Fibroblast of skin of right quadriceps (primary cell): ENCODE measurements at places on chromosomes 1 and 21.

- DNase-seq = peak; percentile 7
These were observed 270.9 kb downstream of the TNR start for GRCh38 chr1:175472464-175472863.

GRCh38 chr1:67889953-67890567 lies 56.8 kb upstream of the GNG12 start:
- DNase-seq = peak; percentile 87

DNA sequence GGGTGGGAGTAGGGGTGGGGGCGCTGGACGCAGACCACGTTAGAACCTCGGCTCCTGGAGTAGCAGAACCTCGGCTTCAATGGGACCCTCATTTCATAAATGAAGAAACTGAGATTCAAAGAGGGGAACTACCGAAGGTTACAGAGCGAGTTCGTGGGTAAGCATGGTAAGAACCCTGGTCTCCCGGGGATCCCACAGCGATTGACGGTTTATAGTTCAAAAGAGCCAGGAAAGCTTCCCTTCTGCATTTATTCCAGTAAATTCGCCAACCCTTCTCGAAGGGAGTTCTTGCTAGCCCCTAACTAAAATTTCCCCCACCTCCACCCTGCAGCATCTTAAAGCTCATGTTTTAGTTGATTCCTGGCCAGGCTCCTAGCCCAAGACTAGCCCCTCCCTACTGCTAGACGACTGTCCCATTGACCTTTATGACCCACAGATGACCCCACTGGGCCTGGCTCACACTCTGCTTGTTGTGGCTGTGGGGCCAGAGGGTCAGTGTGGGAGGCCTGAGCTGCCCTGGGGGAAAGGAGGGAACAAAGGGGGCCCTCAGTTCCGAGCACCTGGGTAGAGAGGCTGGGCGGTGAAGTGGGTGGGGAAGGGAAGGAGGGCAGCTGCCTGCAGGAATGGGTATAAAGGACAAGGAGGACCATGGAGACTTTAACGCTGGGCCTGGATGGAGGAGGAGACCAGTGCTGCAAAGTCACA lies 558 bp upstream of the KIF21B start:
- DNase-seq = no peak

- no peak for DNase-seq
These were observed 68.0 kb downstream of the TEX35 start for GRCh38 chr1:178580876-178581275.

- no peak for DNase-seq
These were observed 6.3 kb downstream of the ATP2B4 start for GRCh38 chr1:203632941-203633340.

DNA sequence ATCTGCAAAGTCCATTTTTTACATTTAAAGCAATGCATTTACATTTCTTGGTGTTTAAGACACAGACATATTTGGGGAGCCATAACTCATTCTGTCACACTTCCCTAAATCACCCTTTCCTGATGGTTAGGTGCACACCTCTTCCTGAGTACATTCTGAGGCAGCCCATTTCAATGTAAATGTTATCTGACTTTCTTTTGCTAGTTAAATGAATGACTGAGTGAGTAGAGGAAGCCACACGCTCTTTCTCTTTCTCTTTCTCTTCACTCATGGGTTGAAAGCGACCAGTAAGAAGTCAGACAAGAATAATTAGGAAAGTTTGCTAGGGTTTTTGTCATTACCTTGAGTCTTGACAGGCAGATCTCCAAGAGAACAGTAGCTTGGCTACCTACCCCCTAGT lies 143.1 kb downstream of the S1PR1 start:
- no peak for DNase-seq

DNA sequence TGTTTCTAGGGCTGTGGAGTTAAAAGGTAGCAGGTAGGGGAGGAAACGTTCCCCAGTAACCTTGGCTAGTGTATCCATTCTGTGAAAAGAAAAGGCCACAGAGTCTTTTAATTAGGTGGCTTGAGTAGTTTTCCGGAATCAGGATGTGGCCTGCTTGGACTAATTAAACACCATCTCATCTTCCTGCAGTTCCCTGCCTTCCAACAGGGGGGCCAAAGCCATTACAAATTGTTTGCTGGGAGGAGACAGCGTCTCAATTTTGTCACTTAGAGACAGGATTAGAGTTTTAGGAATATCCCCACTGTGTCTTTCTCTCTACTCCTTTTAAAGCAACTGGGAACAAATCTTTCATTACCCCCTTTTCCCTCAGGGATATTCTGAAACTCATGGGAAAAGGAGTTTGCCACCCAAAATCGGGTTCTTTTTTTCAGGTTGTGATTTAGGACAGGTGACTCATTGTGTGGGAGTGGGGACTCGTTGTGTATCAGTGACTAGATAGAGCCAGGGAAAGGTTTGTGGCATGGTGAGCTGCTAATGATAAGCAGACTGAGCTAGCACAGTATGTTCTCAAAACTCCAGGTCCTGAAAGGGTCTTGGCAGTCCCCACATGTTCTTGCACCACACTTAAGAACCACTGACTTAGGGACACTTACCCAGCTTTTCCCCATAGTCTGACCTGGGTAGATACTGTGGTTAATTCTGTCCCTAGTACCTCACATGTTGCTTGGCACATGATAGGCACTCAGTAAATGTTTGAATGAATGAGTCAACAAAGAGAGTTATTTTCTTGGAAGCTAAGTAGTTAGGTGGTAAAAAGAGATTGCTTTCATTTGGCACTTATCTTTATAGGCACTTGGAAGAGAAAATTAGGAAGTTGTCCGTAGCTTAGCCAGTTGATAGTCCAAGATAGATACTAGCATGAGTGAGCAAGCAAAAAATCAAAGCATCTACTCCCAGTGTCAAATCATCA lies 22.5 kb downstream of the INTS3 start:
- DNase-seq = no peak

DNA sequence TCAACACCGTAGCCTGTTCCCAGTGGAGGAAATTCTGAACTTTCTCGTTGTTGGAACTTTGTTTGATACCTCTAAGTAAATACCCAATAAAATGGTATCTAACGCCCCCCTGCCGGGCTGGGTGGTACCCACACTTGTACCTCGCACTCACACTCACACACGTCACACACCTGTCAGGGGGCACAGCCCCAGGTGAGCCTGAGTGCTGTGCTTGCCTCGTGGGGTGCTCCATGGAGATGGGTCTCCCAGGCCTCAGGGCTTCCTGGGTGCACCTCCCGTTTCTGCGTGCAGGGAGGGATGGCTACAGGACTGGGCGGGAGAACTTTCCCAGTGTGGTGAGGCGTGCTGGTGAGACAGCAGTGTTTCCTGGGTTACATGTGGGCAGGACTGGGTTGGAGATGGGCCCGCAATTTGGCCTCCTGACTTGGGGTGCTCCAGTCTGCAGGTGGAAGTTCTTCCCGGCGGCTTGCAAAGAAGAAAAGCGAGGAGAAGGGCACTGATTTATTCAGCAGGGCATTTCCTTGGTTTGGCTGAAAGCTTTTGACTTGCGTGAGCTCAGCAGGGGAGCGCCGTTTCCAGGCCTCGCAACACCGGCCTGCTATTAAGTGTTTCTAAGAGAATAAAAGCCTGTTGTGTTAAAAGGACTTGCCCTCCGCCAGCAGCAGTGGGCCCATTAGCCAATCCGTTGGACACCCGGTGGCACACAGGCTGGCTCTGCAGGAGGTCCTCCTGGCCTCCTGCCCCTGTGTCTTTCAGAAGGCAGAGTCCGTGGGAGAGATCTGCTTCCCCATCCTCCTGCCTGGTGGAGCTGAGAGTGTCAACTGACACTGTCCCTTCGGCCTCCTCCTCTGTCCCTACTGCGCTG lies 79.7 kb downstream of the KIF26B start:
- DNase-seq = no peak

- DNase-seq = peak; percentile 24
These were observed 31.9 kb downstream of the OTUD7B start for GRCh38 chr1:149978547-149979023.

DNA sequence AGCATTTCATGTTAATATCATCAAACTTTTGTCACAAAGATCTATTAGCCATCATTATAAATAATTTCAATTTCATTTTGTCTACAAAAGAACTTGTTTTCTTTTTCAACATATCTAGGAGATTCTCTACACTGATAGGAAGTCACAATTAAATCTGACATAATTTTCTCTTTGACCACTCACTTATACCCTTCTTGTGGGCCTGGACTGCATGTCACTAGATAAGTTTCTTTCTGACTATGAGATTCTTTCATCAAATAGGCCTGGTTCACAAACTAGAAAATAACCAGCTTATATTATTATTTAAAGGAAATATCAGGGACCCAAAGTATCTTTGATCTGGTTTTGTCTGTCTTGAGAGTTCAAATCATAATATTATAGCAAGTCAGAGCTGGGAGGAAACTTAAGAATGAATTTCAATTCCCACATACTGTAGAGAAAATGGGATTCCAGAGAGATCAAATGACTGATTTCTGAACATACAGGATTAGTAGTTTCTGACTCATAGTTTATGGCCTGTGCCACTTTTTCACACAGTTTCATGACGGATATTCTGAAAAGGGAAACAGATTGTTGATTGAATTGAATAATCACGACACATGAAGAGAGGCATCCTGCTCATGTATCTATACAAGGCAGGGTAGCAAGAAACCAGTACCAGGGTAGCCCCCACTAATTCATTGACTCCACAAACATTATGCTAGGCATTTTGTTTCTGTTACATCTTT lies 355.8 kb downstream of the GPATCH2 start:
- DNase-seq = peak; percentile 75

DNA sequence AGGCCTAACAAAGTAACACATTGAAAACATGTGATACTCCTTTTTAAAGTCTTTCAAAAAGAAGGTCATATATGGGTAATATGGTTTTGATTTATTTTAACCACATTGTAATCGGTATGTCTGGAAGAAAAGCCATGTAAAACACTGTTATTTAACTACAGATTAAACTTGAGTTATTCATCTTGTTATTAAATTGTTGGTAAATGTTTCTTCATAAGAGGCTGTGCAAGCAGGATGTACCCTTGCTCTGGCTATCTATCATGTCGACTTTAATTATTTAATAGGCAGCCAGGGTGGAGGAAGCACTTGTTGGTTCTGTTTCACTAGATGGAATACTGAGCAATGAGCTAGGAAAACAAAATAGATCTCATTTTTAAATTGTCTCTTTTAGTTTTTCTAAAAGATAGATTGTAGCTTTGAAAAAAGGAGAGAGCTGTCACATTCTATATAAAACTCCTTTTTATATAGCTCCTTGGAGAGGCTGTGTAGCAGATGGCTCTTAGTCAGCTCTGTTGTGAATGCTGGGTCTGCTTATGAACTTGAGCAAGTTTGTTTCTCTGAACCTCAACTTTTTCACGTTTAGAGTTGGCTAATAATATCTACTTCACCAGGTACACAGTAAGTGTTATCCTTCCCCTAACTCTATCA lies 39.5 kb downstream of the LRRC8B start:
- DNase-seq = peak; percentile 48

DNA sequence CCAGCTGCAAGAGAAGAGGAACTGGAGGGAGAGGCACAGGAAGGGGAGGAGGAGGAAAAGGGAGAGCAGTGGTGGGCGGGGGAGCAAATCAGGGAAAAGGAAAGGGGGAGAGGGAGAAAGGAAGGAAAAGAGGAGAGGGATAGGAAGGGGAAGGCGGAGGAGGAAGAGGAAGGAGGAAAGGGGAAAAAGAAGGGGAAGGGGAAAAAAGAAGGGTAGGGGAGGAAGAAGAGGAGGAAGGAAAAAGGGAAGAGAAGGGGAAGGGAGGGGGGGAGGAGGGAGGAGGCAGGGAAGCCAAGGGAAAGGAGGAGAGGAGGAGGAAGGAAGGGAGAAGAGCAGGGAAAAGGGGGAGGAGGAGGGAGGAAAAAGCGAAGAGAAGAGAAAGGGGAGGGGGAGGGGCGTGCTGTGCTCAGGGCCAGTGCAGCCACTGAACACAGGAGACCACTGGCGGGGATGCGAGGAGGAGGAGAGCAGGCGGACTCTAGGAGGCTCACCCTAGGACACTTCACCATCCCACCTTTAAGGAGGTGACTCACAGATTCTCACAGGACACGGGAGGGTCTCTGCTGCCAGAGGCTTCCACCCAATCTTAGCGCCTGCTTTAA lies 33.1 kb downstream of the PGBD5 start:
- no peak for DNase-seq

- DNase-seq = no peak
These were observed 77.7 kb downstream of the SLC16A1 start for GRCh38 chr1:112878321-112878720.

DNA sequence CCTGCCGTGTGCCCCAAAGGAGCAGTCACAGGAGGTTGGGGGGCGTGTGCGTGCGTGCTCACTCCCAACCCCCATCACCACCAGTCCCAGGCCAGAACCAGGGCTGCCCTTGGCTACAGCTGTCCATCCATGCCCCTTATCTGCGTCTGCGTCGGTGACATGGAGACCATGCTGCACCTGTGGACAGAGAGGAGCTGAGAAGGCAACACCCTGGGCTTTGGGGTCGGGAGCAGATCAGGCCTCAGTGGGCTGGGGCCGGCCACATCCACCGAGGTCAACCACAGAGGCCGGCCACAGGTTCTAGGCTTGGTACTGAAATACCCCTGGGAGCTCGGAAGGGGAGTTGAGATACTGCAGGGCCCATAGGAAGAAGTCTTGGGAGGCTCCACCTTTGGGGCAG lies 23.5 kb downstream of the COL6A1 start:
- no peak for DNase-seq

DNA sequence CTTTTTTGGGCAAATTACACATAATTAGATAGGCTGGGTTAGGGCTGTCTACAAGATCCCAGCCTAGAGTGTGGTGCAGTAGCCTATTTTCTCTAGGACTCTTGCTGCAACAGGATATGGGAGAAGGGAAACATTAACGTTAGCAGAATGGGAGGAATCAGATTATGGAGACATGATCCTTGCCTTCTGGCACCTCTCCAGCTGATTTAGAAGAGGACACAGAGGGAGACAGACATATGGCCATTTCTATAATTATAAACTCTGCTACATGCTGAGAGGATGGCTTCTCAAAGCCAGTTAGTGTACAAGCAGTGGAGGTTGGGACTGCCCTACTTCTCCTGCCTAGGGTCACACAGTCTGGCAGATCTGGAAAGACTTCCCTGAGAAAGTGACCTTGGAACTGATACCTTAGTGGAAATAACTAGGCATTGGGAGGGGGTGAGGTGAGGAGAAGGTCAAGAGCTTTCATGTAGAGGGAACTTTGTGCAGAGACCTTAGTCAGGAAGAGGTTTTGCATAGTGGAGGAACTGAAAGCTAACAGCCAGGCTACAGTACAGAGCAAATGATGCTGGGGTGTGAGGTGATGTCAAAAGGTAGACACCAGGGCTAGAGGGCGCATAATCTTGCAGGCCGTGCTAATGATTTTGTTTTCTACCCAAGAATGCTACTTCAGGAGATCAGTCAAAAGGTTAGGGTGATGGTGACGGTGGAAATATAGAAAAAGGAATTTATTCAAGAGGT lies 1.2 kb upstream of the CD1D start:
- DNase-seq = no peak

DNA sequence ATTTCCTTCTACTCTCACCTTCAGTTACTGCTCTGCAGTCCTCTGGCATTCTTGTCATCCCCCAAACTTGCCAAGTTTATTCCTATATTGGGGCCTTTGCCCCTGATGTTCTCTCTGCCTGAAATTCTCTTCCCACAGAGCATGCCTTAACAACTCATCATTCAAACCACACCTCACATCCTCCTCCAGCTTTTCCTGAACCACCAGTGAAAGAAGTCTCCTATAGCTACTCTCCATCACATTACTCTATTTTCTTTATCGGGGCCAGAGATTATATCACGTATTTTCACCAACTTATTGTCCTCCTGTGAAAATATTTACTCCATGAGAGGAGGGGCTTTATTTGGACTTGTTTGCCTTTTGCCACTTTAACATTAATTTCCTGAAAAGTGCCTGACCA lies 32.1 kb downstream of the EXTL2 start:
- peak; percentile 92 for DNase-seq

GRCh38 chr1:3668585-3669300 lies 16.4 kb downstream of the TP73 start:
- DNase-seq = no peak
